Stimulated activated CD4-positive, alpha-beta T cell treated with anti-CD3 and anti-CD28 coated beads, Interleukin-15, amount 100 ng/mL, for 1 hour (primary cell): ENCODE measurements at places on chromosomes 3 and 15.

DNA sequence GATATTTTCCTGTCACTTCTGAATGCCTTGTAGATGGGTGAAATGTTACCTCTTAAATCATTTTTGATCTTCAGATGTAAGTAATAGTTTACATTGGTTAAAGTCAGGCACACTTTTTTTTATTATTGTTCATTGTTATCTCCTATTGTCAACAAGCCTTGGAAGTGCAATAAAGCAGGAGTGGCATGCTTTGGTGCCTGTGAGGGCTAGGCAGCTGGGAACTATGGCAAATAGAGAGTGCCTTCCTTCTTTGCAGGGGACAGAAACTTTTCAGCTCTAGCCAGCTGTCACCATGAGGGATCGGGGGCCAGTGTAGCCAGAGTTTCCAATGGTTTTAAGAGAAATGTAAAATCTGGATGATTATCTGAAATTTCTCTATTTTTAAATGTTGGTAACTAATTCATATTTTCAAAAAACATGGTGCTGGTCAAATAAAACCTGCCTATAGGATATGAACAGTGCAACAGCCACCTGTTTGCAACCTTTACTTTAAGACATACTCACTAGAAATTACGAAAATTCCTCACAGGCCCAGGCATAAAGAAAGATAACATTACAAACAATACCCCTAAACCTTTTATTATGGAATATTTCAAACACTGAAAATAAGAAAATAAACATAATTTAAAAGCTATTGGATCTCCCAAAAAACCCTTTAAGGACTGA is 9.1 kb upstream of the SELENOK start:
- no peak for DNase-seq

DNA sequence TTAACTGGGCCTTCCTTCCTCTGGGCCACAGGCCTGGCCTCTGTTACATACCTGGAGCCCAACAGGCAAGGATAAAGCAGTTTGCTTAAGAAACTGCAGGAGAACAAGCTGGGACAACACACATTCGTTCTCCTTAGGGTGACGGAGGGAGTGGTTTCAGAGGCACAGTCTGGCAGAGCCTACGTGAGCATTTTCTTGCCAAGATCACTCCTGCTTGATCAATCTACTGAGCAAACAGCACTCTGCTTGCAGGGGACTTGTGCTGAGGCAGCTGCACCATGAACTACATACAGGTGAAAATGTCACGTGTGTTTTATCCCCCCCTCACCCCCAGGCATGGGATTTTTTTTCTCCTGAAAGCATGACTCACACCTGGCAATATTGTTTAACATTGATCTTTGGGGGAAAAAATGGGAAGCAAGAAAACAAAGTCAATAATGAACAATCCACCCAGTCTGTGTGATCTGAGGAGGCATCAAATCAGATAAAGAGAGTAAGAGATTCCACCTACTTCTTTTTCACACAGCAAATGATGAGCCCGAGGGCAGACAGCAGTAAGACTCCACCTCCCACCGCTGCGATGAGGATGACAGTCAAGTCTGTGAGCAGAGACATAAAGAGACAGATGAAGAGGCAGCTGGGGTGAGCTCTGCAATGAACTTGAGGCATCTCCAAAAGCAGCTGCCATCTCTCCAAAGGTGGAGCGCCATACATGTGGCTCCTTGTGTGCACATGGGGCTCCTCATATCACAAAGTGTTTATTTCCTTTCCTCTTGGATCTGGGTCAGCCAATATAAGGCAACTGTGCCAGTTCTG is 57.4 kb downstream of the CDCP1 start:
- DNase-seq: no peak

GRCh38 chr3:115960799-115961198 is 337.5 kb downstream of the GAP43 start:
- no peak for DNase-seq

DNA sequence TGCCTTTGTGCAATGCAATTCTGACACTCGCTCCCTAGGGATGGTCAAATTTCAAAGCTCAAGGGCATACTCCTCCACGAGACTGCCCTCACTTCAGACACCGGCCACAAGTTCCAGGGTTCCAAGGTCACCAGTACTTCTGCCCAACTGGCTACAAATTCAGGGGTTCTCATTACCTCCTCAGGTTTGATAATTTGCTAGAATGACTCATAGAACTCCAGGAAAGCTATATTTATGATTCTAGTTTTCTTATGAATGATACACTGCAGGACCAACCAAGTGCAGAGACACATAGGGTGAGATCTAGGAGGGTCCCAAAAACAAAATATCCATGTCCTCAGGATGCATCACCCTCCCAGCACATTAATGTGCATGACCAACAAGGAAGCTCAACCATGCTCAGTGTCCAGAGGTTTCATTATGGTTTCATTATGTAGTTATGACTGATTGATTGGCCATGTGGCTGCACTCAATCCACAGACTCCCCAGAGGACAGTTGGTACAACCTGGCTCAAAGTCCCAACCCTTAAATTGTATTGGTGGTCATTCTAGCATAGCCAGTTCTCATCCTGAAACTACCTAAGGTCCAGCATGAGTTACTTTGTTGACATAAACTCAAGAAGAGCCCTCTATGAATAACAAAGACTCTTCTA is 170.4 kb upstream of the LRRN1 start:
- DNase-seq: no peak

GRCh38 chr15:29270169-29270955 is 740 bp upstream of the NSMCE3 start:
- DNase-seq: no peak

- no peak for DNase-seq
These were observed 7.5 kb downstream of the COLQ start for GRCh38 chr3:15513810-15514662.

GRCh38 chr3:146195605-146196004 is 34.6 kb upstream of the PLOD2 start:
- no peak for DNase-seq

GRCh38 chr3:96814651-96815567 is 515 bp downstream of the EPHA6 start:
- DNase-seq: no peak

- no peak for DNase-seq
These were observed 50.8 kb downstream of the CRYBG3 start for GRCh38 chr3:97872525-97873042.

DNA sequence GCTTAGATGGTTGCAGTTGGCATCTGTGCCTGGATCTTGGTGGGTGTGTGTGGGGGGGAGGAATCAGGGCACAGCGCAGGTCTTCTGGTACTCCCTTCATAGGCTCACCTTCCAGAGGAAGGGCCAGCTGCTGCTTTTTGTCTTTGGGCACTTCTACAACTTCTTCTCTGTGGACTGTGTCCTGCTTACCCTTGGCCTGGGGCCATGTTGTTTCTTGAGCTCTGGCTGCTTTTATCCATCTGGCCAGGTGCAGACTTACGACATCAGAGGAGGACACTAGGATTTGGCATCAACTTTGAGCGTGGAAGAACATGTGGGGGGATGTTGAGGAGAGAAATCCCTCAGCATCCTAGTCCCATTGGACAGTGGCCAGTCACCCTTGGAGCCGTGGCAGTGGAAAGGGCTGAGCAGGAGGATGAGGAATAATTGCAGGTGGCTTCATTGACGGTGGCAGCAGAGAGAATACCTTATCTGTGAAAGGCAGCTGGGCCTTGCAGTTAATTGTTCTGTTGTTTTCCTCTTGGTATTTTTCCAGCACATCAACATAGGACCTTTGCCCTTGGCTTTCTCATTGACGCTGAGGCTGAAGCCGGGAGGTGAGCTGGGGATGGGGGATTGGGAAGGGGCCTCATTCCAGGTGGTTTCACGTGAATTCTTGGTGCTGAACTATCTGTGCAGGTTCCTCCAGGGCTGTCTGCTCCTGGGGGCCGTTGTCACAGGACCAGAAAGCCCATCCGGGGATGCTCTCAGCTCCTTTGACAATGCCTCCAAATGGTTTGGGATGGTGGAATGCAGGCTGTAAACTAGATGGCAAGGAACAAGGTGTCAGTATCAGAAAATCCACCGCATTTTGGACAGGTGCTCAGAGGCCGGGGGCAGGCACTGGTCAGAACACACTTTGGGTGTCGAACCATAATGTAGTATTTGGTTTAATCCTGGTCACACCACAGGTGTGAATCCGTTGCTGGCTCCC is 9.7 kb downstream of the EPHB1 start:
- DNase-seq: no peak

GRCh38 chr3:13009132-13009945 is 63.9 kb downstream of the IQSEC1 start:
- DNase-seq: no peak

- no peak for DNase-seq
These were observed 830 bp downstream of the MAP2K5 start for GRCh38 chr15:67543348-67543718.

- no peak for DNase-seq
These were observed 67.5 kb upstream of the LRRFIP2 start for GRCh38 chr3:37241880-37242279.

- no peak for DNase-seq
These were observed 35.9 kb downstream of the SFMBT1 start for GRCh38 chr3:53009826-53010539.

- DNase-seq: no peak
These were observed 6.0 kb downstream of the PRC1 start for GRCh38 chr15:90988296-90988695.

DNA sequence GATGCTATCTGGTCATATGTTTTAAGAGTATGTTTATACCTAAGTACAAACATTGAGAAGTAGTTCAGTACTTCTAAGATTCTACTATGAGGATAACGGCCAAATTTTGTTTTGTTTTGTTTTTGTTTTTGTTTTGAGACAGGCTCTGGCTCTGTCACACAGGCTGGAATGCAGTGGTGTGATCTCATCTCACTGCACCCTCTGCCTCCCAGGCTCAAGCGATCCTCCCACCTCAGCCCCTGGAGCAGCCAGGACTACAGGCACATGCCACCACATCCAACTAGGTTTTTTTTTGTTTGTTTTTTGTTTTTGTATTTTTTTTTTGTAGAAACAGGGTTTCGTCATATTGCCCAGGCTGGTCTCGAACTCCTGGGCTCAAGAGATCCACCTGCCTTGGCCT is 47.5 kb upstream of the RPS17 start:
- DNase-seq: no peak

DNA sequence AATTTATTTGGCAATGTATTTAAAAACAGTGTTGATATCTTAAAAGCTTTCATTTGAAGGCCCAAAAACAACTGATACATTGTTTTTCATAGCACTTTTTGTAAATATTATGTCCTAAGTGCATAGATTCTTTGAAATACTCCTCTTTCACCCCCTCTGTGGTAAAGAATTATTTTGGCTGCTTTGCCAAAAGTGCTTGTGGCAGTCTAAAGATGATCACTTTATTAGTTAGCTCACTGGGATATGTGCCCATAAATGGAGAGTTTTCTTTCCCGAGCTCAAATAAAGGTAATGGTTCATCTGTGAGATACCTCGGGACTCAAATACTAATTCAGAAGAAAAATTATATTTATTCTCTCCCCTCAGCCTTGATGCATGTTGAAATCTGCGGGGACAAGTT is 16.7 kb downstream of the AKAP13 start:
- no peak for DNase-seq

- no peak for DNase-seq
These were observed 47.2 kb downstream of the BSN start for GRCh38 chr3:49601358-49602048.

DNA sequence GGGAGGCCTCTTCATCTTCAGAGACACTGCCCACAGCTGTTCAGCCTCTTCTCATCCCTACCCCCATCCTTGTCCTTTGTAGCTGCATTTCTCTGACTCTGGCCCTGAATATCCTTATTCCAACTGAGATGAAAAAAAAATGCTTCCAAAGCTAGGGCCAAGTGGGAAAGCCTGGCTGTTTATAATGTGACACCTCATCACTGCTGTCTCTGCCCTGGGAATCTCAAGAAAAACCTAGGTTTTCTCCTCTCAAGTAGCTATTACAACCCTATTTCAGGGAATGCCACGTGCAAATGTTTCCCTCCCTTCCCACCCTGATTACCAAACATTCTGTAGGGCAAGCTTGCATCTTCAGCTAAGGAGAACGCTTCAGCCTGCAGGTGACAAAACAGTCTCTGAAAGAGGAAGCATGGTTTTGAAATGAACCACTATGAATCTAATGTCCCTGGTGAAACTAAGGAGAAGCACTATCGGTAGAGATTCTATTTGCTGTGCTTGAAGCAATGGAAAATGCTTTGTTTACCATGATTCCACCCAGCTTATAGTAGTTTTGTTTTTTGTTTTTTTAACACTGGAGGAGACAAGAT is 65.4 kb downstream of the USF3 start:
- no peak for DNase-seq

- DNase-seq: no peak
These were observed 76.4 kb downstream of the GAP43 start for GRCh38 chr3:115699706-115700105.

DNA sequence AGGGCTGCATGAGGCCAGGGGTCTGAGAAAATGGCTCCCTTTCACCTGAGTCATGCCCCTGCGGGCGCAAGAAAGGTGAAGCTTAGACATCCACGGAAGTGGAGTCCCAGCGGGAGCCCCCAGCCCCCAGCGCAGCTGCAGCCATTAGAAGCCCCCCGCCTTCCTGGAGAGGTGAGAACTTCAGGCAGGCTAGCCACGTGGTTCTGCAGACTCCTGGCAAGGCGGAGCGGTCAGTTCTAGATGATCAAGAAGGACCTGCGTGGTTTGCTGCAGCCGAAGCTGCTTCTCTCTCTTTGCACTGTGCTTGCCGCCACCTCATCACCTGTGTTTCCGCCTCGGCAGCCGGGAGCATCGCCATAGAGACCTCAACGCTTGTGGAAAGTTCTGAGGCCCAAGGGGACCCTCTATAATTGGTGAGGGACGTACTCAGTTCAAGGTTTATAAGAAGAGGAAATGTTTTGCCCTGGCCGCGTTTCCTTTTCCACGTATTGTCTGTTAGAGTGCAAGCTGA is 15.8 kb upstream of the KCNMB3 start:
- DNase-seq: no peak

- DNase-seq: no peak
These were observed 11.2 kb downstream of the LRRK1 start for GRCh38 chr15:100930306-100930848.

DNA sequence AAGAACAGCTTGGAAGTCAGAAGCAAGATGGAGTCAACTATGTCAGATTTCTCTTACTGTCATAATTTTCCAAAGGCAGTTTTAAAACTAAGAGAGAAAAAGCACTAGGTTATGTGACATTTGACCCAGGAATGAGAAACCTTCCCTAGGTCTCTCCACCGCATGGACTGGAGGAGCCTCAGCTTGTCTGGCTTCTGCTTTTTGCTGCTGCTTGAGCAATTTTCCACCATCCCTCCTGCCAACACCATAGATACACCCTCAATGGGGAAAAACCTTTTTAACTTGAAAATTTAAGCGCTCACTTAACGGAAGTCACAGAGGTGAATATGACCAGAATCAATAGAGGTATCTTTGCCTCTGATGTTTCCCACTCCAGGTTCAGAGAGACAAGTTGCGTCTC is 17.8 kb upstream of the IREB2 start:
- no peak for DNase-seq

DNA sequence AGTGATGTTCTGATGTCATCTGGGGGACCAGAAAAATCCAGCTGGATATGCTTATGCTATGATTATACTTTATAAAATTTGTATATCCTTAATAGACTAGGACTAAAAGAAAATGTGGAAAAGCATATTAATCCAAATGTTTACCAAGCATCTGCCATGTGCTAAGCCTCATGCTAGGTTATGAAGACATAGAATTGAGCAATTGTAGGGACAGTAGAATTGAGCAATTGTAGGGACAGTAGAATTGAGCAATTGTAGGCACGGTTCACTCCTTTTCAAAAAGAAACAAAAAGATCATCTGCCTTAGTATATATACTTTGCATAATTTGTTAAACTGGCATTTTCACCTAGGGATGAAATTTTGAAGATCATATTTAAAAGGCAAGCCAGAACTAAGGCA is 18.3 kb downstream of the ABHD5 start:
- no peak for DNase-seq
